Uterine smooth muscle cell (primary cell): ENCODE measurements at places on chromosomes 11 and 22. TPM values are rescaled to one million over a fixed set of nuclear protein-coding genes. Genes with fewer than 3 reads are reported as not detected.

The MS4A13 gene
- total RNA-seq, result not detected in 2 replicates

The SORL1 gene
- total RNA-seq, result 2.3 and 10.6 TPM in 2 replicates

The TESMIN gene
- 0.87 and 1.7 TPM in 2 replicates for total RNA-seq

The LRP5 gene
- 28.4 and 52.1 TPM in 2 replicates for total RNA-seq
